Panc1 (cell line): ENCODE measurements at places on chromosomes 1 and 21.

GRCh38 chr1:86138746-86139145, 17.8 kb downstream of the COL24A1 start:
- no peaks in the 10 kb centered on the region for H3K4me1 ChIP-seq
- no peak overlapping the region for H3K4me3 ChIP-seq
- peaks cover 26% of the 10 kb centered on the region for H3K27me3 ChIP-seq
- no peaks in the 10 kb centered on the region for H3K36me3 ChIP-seq
- no peak overlapping the region for H3K27ac ChIP-seq

DNA sequence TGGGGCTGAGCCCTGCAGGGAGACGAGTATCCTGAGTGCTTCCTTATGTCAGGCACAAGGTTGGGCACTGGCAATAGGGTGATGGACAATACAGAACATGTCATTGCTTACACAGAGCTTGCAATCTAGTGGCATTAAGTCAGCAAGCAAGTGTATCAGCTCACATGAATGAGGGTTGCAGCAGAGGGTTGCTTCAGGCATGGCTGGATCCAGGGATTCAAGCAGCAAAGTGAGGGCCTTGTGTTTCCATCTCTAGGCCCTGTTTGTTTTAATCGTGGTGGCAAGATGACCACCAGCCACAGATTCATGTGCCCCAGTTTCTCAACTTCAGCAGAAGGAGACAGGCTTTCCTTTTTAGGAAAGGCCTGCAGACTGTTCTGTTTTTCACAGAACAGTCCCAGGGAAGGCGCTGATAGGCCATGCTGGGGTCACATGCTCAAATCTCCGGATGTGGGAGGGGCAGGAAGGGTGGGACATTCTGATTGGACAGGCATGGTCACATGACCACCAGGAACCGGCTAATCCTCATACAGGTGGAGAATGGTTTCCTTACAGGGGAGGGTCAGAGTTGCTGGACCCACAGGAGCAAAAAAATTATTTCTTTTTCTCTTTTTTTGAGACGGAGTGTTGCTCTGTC, 14.4 kb downstream of the PLOD1 start:
- H3K4me3 ChIP-seq = no peak overlapping the region
- no peaks in the 10 kb centered on the region for H3K4me1 ChIP-seq
- H3K36me3 ChIP-seq = no peaks in the 10 kb centered on the region
- DNase-seq = no peak
- H3K27me3 ChIP-seq = no peaks in the 10 kb centered on the region

GRCh38 chr1:27557596-27558340, 46.2 kb downstream of the AHDC1 start:
- DNase-seq = no peak
- H3K4me1 ChIP-seq = peaks cover 59% of the 10 kb centered on the region
- peak overlapping the region; percentile 13; the same call in 1 of the 2 replicates for H3K27ac ChIP-seq

DNA sequence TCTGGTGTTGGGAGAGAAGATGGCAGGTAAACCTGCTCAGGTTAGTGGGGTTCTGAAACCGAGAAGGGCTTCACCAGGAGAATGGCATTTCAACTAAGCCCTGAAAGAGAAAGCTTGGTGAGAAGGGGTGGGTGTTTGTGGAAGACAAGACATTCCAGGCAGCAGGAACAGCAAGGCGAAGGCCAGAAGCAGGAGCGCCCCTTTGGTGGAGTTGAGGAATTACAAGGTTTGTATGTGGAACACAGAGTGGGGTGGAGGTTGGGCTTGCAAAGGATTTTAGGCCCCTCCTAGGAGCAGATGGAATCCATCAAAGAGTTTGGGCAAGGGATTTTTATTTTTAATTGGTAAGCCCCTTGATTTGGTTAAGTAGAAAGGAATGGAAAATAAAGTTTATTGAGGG, 24.8 kb upstream of the ELOA start:
- H3K27me3 ChIP-seq = no peaks in the 10 kb centered on the region
- peak; percentile 28 for DNase-seq
- H3K36me3 ChIP-seq = no peaks in the 10 kb centered on the region

DNA sequence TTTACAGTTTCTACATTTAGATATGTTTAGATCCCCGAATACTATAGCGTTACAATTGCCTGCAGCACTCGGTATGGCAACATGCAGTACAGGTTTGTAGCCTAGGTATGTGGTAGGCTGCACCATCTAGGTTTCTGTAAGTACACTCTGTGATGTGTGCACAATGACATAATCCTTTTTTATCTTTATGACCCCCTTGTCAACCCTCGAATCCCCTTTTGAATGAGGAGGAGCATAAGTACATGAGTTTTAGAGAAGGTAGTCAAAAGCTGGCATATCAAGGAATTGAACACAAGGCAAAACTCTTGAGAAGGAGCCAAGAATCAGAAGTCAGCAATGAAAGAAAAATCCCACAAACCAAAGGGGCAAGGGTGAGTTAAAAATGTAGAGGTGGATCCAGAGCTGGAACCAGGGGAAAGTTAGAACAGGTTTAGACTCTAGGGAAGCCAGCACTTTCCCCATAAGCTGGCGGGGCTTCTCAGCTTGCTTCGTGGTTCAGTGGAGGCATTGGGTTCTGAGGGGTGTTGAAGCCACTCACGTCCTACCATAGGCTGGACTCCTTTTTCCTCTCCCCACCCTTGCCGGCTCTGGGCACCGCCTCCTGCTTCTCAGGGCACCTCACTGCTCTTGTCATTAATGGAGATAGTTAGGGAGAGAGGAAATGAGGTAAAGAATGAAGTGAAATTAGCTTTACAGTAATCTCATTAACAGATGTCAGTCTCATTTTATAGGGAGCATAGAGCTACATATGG, 31.3 kb downstream of the OLFML3 start:
- H3K4me3 ChIP-seq = no peak overlapping the region
- H3K27me3 ChIP-seq = no peaks in the 10 kb centered on the region
- no peaks in the 10 kb centered on the region for H3K4me1 ChIP-seq
- H3K36me3 ChIP-seq = no peaks in the 10 kb centered on the region
- H3K27ac ChIP-seq = no peak overlapping the region

DNA sequence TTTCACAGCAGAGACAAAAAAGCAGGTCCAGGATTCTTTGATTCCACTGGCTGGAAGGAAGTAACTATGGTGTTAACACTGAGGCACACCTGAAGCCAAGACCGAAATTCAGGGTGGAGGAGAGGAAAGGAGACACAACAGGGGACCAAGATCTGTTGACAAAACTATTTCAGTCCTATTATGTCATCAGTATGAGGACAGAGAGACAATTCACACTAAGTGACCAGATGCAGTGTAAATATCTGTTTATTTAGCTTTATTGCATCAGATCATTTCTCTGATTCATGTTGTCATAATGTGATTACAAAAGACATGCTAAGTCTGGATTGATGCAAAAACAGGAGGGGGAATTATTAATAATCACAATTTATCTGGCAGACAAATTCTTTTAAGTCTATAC, 118.8 kb downstream of the SIPA1L2 start:
- no peak overlapping the region for H3K4me3 ChIP-seq
- DNase-seq = peak; percentile 62
- no peak overlapping the region for H3K27ac ChIP-seq
- no peaks in the 10 kb centered on the region for H3K4me1 ChIP-seq
- H3K36me3 ChIP-seq = no peaks in the 10 kb centered on the region

DNA sequence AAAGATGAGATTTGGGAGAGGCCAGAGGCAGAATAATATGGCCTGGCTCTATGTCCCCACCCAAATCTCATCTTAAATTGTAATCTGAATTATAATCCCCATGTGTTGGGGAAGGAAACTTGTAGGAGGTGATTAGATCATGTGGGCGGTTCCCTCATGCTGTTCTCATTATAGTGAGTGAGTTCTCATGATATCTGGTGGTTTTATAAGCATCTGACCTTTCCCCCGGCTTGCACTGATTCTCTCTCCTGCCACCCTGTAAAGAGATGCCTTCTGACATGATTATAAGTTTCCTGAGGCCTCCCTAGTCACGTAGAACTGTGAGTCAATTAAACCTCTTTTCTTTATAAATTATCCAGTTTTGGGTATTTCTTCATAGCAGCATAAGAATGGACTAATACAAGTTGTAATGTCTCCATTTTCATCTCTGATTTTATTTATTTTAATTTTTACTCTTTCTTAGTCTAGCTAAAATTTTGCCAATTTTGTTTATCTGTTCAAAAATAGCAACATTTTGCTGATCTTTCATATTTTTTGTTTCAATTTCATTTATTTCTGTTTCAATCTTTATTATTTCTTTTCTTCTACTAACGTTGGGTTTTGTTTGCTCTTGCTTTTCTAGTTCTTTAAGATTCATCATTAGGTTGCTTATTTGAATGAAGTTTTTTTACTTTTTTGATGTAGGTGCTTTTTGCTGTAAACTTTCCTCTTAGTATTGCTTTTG, 67.0 kb upstream of the ZRANB2 start:
- no peaks in the 10 kb centered on the region for H3K27me3 ChIP-seq
- H3K27ac ChIP-seq = no peak overlapping the region
- DNase-seq = no peak
- H3K4me1 ChIP-seq = no peaks in the 10 kb centered on the region
- H3K4me3 ChIP-seq = no peak overlapping the region

DNA sequence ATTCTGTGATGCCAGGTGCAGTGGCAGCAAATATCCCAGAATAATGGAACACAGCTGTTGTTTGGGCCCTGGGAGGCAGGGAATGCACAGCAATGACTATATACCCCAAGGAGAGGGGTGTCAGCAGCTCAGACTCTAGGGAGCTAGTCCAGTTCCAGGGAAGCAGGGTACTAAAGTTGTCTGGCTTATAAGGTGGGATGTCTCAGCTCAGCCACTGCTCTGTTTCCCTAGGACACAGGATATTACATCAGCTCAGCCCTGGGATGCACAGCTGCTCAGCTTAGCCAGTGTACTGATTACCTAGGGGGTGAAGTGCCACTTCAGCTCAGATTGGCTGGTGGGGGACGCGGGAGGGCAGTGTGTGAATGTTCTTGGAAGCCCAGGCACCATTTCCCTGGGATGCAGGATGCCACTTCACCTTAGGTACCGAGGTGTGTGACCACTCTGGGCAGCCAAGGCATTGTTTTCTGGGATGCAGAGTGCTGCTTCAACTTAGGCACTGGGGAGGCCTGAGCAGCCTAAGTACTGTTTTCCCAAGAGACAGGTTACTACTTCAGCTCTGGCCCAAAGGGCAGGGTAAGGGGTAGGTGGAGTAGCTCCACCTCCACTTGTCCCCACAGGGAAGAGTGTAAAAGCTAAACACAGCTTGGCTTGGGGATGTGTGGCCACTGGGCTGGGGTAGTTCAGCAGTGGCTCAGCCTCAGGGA, 59.4 kb downstream of the DIPK1A start:
- H3K4me1 ChIP-seq = no peaks in the 10 kb centered on the region
- DNase-seq = no peak
- H3K27ac ChIP-seq = no peak overlapping the region
- no peaks in the 10 kb centered on the region for H3K27me3 ChIP-seq
- no peak overlapping the region for H3K4me3 ChIP-seq

- no peak for DNase-seq
- no peaks in the 10 kb centered on the region for H3K4me1 ChIP-seq
- H3K36me3 ChIP-seq = no peaks in the 10 kb centered on the region
- no peak overlapping the region for H3K4me3 ChIP-seq
- no peaks in the 10 kb centered on the region for H3K27me3 ChIP-seq
Observed at GRCh38 chr1:198970916-198971315, 332.1 kb downstream of the PTPRC start.

GRCh38 chr1:21335750-21336224, 45.5 kb upstream of the ECE1 start:
- no peak for DNase-seq
- no peaks in the 10 kb centered on the region for H3K27me3 ChIP-seq
- peak overlapping the region; percentile 96 for H3K27ac ChIP-seq
- H3K4me3 ChIP-seq = no peak overlapping the region

DNA sequence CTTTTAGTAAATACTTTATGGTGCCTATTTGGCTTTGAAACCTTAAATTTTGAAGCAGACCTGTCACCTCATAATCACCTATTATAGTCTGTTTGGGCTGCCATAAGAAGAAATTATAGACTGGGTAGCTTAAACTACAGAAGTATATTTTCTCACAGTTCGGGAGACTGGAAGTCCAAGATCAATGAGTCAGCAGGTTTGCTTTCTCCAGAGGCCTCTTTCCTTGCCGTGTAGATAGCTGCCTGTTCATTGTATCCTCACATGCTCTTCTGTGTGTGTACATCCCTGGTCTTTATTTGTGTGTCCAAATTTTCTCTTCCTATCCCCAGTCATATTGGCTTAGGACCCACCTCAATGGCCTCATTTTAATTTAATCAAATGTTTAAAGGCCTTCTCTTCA, 518.2 kb downstream of the ADGRL2 start:
- H3K4me1 ChIP-seq = no peaks in the 10 kb centered on the region
- no peak for DNase-seq
- H3K4me3 ChIP-seq = no peak overlapping the region
- no peaks in the 10 kb centered on the region for H3K27me3 ChIP-seq
- no peaks in the 10 kb centered on the region for H3K36me3 ChIP-seq

GRCh38 chr1:7422561-7422960, 348.5 kb upstream of the VAMP3 start:
- H3K36me3 ChIP-seq = no peaks in the 10 kb centered on the region
- no peak overlapping the region for H3K27ac ChIP-seq
- no peak overlapping the region for H3K4me3 ChIP-seq
- no peaks in the 10 kb centered on the region for H3K27me3 ChIP-seq
- DNase-seq = no peak

DNA sequence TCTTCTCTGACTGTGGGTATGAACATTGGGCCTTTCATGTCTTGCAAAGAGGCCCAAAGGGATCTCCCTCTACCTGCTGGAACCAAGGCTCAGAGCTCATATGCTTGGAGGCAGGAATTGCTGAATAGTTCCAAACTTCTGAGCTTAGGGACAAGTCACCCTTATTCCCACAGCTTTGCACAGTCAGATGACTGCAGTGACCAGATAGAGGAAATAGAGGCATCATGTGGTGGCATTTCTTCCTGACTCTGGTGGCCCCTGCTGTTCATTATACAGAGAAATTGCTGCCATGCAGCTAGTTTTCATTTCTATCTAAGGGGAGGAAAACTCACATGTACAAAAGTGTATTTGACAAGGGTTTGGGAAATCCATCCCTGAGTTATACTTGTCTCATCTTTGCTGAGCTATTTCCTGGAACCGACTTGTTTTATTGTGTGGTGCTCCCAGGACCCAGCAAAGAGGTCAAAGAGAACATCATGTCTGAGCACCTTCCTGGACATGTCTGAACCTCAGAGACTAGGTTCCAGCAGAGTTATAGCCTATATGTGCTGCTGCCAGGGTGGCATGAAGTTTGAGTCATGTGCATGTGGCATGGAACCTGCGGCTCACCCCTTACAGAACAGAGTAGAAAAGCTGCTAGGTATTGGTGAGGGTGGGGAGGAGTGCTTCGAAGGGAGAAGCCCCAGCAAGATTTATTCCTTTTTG, 131.2 kb downstream of the PIK3R3 start:
- no peaks in the 10 kb centered on the region for H3K27me3 ChIP-seq
- H3K27ac ChIP-seq = no peak overlapping the region
- no peak for DNase-seq
- no peak overlapping the region for H3K4me3 ChIP-seq
- H3K4me1 ChIP-seq = no peaks in the 10 kb centered on the region
- no peaks in the 10 kb centered on the region; the same call in 1 of the 2 replicates for H3K36me3 ChIP-seq
